ENCODE measurements at places on chromosomes 11 and 22.

GRCh38 chr11:71971680-71972079 lies 27.0 kb upstream of the IL18BP start:
- no peak for DNase-seq

- DNase-seq, result no peak
Measured at GRCh38 chr11:45142241-45143055, 4.0 kb upstream of the PRDM11 start.

DNA sequence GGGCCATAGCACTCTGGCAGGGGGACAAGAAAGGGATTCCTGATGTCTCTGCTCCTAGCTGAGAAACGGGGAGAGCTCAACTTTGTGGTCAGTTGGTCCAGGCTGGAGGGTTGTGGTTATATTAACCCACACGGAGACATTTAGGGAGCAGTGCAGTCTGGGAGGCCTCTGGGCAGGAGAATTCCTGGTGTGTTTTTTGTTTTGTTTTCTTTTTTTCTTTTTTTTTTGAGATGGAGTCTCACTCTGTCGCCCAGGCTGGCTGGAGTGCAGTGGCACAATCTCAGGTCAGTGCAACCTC lies 88.0 kb upstream of the SHISAL1 start:
- DNase-seq, result no peak

DNA sequence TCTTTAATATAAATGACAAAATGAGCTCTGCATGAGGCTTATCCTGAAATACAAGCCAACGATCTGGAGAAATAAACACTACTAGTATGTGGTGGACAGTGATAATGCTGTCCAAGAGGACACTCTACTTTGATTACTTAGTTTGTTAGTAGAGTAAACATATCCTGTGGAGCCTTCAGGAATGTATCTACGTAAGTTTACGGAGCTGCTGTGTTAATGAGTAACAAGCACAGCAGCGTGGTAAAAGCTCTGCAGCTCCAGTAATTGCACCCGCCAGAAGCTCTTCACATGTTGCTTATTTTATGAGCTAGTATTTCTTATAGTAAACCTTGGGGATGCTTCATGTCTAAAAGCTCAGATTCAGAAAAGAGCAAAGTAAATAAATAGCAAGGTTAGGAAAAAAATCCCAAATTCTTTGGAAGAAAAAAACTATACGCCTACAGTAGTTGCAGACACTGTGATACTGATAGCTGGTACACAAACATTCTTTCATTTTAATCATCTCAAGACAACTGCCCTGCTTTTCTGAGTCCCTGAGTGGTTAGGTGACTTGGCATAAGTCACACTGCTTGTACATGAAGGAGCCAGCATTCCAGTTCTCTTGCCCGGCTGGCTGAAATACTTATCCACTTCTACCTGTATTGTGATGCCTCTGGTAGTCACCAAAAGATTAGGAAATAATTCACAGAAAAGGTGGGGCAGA lies 32.7 kb upstream of the CCDC34 start:
- no peak for DNase-seq

- no peak for DNase-seq
Measured at GRCh38 chr11:67060111-67060522, 3.5 kb downstream of the RHOD start.

DNA sequence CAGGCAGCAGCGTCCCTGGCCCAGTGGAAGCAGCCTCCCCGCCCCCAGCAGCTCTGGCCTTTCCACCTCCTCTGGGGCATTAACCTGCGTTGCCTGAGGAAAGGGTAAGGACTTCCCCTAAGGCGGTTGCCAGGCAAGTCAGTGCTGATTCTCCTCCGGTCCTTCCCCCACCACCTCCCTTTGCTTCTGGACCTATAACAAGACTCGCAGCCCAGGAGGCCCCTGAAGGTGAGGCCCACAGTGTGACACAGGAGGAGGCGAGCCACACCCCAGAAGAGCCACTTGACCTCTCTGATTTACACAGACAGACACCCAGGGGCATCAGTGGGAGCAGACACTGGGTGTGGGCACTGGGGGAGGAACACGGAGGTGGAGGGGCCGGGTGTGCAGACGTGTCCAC lies 35.4 kb downstream of the ASCL2 start:
- no peak for DNase-seq

- no peak for DNase-seq
Measured at GRCh38 chr11:62687508-62688396, 1.6 kb downstream of the LRRN4CL start.

DNA sequence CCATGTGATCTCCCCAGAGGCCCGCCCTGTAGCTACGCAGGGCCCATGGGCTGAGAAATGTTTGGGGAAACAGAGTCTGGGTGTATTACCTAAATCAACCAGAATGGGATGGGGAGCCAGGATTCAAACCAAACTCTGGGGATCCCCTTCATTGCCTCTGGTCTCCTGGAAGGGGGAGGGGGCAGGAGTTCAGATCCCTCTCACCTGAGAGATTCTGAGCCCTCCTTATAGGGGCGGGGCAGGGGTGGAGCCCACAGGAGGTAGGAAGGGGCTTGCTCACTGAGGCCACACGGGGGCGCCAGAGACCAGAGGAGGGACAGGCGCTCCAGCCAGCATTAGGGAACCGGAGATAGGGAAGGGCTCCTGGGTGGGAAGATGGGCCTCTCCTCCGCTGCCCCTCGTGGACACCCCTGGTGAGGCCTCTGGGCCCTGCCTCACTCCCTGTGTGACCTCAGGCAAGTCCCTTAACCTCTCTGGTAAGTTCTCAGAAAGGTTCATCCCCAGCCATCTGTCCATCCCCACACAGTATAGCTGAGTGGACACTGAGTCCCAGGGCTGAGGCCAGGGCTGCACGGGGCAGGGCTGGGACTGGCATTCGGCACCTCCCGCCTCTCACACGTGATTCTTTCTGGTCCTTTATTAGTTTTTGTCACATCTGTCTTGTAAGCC lies 2.7 kb upstream of the CDC42BPG start:
- DNase-seq, result peak; percentile 88

All from CD4-positive, alpha-beta T cell (primary cell).